ENCODE measurements at places on chromosomes 1 and 21.
A peak's percentile ranks its signal among the peaks of the same experiment; 100 is the strongest.

- DNase-seq, result peak; percentile 71
Measured at GRCh38 chr1:21027805-21028204, 148.9 kb downstream of the EIF4G3 start.

DNA sequence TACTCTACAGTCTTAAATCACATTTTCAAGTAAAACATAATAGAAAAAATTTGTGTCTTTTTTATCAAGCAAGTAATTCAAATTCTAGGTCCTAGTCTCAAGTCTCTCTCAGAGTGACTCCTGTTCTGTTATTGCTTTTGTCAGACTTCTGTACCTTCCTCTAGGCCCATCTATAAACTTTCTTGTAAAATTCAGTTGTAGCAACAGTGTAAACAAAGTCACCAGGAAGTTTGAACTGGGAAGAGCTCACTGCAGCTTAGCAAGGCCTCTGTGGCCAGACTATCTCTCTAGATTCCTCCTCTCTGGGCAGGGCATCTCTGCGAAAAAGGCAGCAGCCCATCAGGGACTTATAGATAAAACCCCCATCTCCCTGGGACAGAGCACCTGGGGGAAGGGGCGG lies 13.5 kb upstream of the ZNF678 start:
- no peak for DNase-seq

DNA sequence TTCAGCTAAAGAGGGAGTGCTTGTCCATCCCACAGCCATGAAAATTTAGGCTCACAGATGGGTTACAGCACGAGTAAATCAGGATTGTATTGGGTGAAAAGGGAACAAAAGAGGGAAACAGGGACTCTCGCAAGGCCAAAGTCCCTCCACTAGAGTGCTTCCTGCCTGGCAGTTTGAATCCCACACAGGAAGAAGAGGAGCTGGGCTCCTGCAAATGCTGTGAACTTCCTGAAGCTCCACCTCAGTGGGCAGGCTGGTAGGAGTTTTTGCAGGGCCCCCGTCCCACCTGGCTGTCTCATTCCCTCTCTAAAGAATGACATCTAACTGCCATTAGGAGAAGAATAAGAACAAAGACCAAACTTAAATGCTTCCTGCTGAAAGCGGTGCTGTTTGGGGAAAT lies 712.0 kb upstream of the PRMT6 start:
- no peak for DNase-seq

DNA sequence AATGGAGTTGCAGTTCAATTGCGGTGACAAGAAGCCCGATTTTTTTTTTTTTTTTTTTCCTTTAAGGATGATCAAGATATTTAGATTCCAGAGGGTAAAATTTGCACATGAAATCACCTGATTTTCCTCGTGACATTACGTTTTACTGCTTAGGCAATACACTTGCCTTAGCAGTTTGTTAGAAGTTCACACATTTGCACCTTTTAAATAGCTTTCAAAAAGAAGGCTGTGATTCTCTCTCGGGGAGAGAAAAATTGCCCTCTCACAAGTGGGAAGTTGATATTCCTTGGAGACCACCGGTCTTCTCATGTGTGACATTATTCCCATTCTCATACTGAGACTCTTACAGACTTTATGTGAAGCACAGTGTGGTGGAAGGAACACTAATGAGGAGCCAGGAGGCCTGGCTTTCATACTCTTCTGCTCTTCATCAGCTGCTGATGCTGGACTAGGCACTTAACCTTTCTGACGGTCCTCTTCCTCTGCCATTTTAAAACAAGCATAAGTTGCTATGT lies 69.8 kb upstream of the HSPA13 start:
- no peak for DNase-seq

GRCh38 chr1:167373398-167373797 lies 144.9 kb downstream of the CD247 start:
- no peak for DNase-seq

DNA sequence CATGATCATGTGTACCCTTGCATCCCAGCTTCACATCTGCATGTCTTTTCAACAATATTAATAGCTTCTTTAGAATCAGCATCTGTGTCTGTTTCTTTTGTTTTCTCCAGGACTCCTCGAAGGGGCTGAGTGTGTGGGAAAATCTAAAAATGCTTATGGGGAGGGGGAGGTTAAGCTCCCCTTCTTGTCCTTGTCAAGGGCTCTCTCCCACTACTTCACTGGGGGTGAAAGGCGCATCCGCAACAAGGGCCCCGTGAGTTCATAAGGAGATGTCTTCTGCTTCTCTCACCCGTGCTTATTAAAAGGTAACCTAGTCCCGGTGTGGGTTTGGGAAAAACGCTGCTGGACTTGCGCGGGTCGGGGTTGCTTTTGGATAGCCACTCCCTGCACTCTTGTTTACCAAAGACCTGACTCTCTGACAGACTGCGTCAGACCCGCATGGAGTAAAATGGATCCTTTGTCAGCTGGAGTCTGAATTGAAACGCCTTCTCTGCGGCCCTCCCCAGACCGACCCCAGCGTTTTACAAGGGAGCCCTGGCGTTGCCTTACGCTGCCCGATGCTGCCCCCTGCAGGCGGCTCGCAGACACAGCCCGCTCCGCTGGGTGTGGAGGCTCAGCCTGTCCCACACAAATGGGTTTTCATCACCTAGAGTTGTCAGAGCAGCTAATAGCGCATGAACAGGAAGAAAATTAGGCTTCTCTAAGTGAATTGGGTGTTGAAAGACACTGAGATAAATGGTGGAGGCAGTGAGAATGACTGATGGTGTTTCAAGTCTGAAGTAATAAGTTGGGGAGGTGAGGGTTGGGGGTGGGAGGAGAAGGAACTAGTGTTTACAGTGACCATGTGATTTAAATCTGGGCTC lies 53.8 kb downstream of the IER5 start:
- peak; percentile 90 for DNase-seq

GRCh38 chr1:115114308-115114707 lies 25.0 kb upstream of the TSPAN2 start:
- DNase-seq, result peak; percentile 18

DNA sequence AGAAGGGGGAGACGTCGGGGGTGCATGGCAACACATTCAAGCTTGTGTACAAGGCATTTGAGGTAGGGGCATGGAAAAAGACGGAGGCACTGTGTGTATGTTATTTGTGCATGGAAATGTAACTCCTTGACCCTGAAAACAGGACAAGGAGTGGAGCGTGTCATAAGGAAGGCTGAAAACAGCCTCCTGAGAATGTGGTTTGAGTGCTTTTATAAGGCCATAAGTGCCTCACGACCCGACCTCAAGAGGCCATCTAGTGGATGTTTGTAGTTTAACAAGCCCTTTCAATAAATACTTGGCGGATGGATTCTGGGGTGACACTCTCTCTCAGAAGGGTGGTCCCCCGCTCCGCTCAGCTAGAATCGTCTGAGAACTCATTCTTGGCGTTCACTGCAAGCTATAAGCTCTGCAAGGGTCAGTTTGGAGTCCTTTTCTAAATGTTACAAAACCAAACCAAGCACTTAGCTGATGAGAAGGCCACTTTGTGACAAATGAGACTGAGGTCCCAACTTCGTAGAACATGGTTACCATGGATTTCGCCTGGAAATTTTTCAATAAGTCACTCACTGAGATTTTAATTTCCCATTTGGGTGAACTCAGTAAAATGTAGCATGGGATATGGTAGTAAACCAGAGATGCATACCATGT lies 38.8 kb upstream of the CLCA4 start:
- no peak for DNase-seq

DNA sequence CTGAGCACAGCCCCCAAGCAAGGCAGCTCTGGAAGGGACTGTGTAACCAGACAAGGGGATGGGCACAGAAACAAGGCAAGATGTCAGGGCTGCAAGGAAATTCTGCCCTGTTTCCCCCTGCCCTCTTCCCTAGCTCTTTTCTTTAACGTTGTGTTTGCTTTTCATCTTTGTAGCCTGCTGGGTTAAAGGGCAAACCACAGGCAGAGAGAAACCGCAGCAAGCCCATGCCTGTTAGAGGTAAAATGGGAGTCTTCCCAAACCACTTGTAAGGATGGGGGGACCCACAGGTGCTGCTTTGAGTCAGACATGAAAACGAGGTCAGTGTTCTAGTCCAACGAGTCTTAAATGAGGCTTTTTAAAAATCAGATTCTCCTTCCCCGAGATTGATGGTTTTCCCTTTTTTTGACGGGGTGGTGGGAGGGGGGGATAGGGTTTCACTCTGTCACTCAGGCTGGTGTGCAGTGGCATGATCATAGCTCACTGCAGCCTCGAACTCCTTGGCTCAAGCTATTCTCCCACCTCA lies 13.3 kb downstream of the TGFBR3 start:
- DNase-seq, result peak; percentile 11
